K562 (cell line): ENCODE measurements at places on chromosomes 12 and 14.

DNA sequence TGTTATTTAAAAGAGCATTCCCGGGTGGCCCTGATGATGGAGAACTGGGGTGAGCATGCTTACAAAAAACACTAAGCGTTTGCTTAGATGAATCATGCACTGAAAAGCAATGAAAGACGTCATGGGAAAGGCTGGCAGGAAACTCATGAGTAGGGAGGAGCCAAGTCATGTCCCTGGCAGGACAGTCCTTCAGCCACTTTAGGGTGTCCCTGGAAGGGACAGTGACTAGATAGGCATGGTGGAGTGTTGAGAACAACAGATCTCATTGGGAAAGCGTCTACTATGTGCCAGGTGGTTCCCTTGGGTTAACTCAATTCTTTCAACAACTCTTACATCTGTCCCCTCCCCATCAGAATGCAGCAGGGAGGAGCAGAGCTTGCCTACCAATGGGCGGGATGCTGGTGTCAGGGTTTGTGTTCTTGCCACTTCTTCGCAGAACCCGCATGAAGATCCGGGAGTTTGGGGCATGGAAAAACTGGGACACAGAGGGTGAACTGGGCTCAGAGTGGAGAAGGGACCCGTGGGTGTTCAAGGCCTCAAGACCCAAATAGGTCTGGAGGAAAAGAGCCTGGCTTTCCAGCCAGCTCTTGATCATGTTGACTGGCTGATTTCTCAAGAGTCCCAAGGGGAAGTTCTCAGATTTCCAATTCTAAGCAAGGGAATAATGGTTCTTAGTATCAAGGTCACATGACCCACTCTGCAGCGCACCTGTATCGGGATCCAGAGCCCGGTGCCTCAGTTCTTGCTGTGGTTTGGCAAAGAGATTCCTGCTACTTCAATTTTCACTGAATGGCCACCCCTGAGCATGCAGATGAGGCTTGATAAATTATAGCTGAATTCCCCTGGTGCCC lies 653.9 kb upstream of the TBX3 start:
- no peak for DNase-seq

- DNase-seq = no peak
Measured at GRCh38 chr12:76312315-76312714, 35.9 kb downstream of the BBS10 start.

GRCh38 chr12:65269603-65270002 lies 8.9 kb upstream of the MSRB3 start:
- DNase-seq = no peak

- no peak for DNase-seq
Measured at GRCh38 chr12:1882850-1883470, 35.5 kb downstream of the CACNA2D4 start.

DNA sequence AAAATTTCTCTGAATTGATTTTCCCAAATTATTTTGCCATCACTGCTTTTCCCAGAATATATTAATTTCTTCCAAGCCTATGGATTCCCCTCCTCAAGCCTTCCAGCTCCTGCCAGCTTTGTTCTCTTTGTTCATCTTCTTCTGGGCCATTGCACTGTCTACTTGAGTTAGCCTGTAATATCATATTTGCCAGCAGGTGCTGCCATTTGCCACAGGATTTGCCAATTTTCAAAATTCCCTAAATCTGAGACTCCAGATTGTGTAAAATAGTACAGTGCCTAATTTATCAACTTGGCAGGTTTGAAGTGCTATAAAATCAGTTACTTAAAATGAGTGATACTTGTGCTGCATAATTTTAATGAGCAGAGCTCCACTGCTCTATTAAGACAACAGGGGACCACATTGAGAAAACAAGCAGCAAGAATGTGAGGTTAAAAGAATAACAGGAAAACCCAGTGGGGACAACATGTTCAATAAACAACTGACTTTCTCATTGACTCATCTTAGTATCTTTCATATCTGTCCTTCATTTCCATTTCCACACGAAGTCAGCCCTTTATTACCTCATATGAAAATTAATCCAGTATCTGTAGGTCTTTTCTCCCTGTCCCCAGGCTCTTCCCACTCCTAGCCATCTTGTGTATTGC lies 84.6 kb upstream of the CCDC196 start:
- DNase-seq = no peak

DNA sequence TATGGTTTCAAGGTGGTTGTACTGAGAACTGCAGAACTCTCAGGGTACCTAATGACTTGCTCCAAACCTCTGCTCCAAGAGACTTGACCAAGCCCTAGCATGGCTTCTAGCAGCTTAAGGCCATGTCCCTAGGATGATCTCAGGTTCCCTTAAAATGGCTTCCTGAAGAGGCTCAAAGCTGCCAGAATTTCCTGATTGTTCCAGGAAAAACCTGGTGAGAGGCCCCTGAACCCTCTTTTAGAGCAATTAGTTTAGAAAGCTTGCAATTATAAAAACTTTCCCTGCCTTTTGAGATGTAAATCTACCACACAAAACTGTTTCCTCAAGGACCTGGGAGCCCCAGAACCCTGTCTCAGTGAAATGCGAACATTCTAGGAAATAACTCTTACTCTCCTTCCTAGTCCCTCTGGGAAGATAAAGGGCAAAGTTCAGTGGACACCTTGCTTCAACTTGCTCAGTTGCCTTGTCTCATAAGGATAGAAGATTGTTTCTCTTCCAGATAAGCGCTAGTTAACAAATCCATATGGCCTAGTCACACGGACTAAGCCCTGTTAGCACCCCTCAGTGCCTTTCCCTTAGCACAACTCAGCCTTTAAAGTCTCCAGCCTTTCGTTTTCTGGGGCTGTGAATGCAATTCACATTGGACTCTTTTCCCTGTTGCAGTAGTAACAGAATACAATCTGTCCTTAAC lies 2.5 kb downstream of the CMAS start:
- peak; percentile 43 for DNase-seq

DNA sequence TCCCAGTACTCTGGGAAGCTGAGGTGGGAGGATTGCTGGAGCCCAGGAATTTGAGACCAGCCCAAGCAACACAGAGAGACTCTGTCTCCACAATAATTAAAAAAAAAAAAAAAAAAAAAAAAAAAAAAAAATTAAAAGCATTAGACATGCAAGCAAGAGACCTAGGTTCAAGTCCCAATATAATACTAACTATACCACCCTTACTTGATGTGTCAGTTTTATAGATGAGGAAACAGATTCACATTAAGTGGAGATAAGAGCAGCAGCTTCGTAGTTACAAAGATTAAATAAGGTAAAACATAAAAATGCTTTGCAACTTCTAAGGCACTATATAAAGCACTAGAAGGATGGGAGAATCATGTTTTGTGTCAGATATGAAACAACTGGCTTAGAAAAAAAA lies 9.1 kb downstream of the PPTC7 start:
- no peak for DNase-seq

- no peak for DNase-seq
Measured at GRCh38 chr14:93049867-93050331, 65.8 kb downstream of the ITPK1 start.

DNA sequence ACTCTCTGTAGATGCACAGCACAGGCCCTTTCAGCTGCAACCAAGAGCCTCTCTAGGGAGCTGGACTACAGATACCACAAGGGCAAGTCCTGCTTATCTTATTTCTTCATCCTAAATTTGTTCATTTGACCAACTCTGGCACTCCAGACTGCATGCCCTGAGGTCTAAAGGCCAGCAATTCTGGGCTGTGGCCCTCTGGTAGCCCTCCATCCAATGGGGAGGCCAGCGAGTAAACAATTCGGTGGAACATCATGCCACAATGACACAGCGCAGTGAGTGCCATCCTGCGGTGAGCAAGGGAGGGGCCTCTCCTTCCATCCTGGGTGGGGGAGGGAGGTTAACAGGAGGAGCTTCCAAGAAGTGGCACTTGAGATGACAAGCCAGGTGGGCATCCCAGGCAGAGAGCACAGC lies 652 bp upstream of the SELPLG start:
- peak; percentile 66 for DNase-seq

DNA sequence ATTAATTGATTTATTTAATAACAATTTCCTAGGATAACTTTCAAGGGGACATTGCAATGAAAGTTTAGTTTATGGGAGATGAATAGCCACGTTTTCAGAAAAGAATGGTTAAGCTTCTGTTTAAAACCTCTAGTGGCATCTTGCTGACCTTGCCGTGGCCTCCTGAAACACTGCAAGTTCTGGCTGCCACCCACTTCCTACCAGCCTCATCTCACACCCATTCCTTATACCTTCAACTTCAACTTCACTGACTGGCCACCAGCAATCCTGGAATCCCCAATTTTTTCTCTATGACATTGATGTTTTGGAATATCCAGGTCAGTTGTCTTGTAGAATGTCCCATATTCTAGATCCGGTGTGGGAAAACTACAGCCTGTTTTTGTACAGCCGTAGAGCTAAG lies 5.2 kb upstream of the HELB start:
- no peak for DNase-seq

DNA sequence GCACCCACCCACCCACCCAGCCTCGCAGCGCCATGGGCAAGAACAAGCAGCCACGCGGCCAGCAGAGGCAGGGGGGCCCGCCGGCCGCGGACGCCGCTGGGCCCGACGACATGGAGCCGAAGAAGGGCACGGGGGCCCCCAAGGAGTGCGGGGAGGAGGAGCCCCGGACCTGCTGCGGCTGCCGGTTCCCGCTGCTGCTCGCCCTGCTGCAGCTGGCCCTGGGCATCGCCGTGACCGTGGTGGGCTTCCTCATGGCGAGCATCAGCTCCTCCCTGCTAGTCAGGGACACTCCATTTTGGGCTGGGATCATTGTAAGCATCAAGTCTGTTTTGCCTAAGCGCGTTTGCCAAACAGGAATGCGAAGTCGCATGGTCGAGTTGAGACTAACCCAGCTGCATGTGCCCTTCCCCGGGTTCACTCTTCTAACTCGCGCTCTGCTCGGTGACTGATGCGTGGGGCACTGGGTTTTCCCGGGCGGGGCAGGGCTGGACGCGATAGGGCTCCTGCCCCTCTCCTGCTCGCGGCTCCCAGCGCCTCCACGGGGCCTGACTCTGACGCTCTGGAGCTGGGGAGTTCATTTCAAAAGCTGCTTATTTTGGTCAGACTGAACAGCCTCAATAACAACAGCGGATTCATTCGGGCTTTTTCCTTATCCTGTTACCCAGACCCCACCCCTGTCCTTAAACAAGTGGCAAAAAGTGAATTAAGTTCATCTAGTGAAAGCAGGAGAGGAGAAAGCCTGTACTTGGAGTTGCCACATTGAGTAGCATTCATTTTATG lies 458 bp downstream of the SSPN start:
- no peak for DNase-seq

GRCh38 chr14:34568803-34569202 lies 29.3 kb upstream of the EAPP start:
- DNase-seq = no peak

GRCh38 chr14:56854325-56854724 lies 44.0 kb upstream of the OTX2 start:
- DNase-seq = no peak

GRCh38 chr14:55291480-55292081 lies 20.4 kb downstream of the FBXO34 start:
- no peak for DNase-seq

DNA sequence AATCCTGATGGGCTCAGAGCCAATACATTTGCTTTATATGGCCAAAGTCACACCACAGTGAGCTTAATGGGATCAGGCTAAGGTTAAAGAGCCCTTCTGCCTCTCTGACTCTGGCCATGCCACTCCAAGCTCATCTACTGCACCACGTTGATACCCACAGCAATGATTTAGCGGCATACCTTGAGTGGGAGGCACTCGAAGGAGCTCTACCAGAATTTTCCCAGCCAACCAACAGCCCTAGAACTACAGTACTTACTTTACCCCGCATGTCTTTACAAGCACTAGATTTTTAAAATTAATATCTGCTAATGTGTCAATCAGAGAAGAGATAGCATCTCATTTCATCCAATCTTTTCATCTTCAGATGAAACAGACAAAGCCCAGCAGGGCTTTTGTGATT lies 300.5 kb downstream of the GRIN2B start:
- no peak for DNase-seq

DNA sequence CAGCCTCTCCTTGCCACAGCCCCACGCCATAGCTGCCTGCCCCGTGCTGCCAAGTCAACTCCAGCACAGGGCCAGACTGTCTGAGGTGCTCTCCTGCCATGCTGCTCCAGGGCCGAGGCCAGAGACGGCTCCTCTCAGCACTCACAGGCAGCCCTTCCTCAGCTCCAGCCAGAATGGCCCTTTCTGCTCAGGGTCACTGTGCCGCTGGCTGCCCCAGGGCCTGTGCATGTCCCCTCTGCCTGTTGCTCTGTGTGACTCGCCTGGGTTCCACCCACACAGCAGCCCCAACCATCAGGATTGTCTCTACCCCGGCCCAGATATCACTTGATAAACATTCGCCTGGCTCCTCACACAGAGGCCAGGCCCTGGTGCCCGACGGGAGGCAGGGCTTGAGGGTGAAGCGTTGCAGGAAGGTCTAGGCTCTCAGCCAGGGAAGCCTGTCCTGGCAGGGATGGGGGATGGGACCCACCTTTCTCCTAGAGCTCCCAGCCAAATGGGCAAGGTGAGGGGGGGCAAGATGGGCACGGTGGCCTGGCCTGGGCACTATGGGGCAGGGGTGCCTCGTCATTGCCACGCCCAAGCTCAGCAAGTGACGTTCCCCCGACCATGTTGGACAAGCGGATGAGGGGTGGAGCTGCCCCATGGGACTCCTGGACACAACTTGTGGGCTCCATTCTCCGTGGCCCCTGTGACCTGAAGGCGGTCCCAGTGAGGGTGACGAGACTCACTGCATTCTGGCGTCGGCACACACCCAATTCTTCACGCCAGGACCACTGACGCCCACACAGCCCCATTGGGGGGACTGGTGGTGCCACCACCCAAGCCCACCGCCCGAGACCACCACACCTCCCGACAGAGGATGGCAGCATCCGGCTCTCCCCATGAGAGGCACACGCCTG lies 27.4 kb upstream of the BTBD6 start:
- DNase-seq = no peak
